ENCODE measurements at places on chromosomes 5 and 9. TPM values are rescaled to one million over a fixed set of nuclear protein-coding genes. Genes with fewer than 3 reads are reported as not detected.

- no peak for DNase-seq
Observed at GRCh38 chr5:147735621-147736125, 46.9 kb downstream of the JAKMIP2 start.

The SAXO1 gene
- not detected for total RNA-seq

GRCh38 chr5:143968071-143968878 lies 156.3 kb downstream of the HMHB1 start:
- DNase-seq, result no peak

The RALGPS1 gene
- total RNA-seq, result 32.7 TPM

DNA sequence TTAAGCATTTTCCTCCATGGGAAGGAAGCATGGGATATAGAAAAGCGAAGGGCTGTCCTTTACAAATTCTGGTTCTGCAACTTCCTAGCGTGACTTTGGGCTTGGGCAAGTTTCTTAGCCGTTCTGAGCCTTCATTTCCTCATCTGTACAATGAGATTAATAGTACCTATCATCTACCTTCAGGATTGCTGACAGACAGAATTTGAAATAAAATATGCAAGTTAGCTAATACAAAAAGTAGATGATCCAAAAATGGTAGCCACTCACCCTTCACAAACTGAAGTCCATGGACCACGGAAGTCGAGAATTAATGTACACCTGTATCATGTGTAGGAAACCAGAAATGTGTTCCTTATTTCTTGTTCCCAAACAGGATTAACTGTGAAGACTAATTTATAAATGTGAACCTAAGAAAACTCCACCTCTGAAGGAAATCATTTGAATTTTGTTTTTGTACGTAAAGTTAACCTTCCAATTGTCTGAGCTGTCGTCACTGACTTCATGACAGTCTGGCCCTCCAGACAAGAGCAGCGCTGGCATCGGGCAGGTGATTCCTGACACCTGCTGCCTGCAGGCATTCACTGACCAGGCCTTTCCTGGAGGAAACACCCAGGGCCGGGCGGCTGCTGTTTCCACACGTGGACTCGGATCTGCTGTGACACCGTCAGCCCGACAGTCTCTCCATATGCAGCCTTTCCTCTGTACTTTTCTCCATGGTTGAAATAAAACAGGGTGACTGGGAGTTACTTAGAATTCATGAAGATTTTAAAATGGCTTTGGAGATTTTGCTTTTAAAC lies 63.4 kb downstream of the PSMB7 start:
- DNase-seq, result no peak

The PBX3 gene
- 8.9 TPM for total RNA-seq
